ENCODE measurements at places on chromosomes 1 and 21.
A peak's percentile ranks its signal among the peaks of the same experiment; 100 is the strongest.

GRCh38 chr1:201649761-201650622 lies 111.1 kb downstream of the NAV1 start:
- peak; percentile 89 for DNase-seq

DNA sequence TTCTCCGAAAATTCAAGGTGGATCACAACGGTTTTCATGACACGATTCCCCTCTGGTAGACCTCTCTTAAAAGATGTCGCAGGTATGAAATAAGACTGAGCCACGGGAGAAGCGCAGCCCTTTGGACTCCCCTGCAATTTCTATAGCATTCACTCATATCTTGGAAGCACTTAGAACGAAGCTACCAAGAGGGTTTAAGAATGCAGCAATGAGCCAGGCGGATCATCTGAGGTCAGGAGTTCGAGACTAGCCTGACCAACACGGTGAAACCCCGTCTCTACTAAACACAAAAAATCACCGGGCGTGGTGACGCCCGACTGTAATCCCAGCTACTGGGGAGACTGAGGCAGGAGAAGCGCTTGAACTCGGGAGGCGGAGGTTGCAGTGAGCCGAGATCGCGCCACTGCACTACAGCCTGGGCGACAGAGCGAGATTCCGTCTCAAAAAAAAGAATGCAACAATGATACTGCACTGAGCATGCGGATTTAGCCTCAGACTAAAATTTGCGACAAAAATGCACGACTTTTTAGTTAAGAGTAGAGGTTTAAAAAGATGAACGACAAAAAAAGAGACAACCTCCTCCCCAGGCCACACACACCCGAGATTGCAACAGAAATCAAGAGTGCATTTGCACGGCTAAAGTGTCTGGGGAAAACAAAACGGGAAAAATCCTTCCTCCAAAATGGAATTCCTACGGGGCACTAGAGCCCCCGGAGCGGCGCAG lies 743 bp downstream of the TOMM20 start:
- no peak for DNase-seq

- no peak for DNase-seq
Measured at GRCh38 chr1:226696547-226696946, 42.5 kb downstream of the ITPKB start.

DNA sequence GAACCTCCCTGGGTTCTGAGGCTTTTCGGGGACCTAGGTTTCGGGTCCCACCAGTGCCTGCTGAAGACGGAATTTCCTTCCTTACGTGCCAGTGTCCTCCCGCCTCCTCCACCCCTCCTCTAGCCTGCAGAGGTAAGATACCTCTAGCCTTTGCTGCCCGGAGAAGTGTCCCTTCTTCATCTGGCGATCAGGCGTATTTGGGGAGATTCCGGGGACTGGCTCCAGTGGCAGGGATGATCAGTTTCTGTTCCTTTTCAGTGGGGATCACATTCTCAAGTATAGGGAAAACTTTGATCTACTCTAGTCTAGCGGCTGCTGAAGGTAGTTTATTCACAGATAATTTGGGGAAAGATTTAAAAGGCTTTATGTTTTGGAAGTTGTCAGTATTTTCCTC lies 674 bp downstream of the CEP350 start:
- no peak for DNase-seq

DNA sequence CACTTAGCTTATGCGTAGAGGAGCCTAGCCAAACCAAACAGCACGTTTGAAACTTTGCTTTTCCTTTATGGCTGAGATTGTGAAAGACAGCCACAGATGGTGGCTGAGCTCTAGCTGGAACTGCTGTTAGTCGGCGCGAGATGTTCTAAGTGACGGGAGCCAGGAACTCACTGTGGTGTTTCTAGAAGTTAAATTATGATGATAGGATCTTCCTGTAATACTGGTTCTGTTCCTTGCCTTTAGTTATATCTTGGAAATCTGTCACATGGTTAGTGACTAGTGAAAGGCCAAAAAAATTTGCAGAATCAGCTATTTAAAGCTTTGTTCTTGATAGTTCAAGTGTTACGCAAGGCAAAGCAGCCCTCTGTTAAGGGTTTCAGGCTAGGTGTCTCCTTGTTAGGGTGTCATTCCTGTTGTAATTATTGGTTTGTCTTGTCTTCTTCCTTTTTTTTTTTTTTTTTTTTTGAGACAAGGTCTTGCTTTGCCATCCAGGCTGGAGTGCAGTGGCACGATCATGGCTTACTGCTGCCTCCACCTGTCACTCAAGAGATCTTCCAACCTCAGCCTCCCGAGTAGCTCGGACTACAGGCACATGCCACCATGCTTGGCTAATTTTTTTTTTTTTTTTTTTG lies 22.6 kb downstream of the AK4 start:
- no peak for DNase-seq

- DNase-seq = no peak
Measured at GRCh38 chr1:36157115-36157903, 1.3 kb downstream of the MAP7D1 start.

DNA sequence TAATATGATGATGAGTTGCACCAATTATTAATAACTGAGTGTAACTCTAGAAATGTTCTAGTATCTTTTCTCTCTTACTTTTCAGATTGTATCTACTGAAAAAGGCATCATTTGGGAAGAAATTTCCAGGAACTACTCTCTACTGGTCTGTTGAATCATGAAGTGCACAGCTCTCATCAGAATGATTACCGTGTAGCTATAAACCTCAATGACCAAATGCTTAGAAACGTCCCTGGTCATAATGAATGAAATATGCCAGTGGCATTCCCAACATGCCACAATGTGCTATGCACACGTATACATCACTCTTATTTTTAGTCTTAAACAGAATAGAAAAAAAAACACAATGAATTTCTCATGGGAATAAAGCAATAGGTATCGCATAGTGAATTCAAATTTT lies 534.3 kb upstream of the OLFM3 start:
- no peak for DNase-seq

DNA sequence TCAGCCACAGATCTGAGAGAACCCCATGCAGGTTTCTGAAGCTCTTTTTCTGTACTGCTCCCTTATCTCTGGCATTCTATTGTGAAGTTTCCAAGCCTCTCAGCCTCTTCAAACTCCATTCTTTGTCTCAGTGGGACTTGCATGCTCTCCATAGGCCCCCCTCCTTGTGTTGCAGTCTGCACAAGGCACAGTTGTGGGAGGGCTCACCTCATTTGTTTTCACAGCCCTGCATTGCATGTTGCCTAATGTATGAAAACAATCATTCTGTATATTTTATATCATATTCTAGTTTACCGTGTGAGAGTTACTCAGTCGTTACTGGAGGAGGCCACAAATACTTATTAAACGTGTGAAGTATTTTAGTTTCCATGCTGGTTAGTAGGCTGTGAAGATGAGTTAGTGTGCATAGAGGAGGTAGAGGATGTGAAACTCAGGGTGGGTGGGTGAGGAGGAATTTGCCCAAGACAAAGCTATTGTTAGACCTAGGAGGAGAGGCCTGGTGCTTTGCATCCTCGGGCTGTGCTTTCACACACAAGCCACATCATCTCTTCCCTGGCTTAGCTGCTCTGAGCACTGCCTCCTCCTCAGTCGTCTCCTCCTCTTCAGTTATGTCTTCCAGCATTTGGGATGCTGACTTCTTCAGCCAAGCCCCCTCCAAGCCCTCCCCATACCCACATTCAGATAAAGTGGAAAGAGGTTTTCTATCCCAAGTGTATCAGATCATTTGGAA lies 7.8 kb upstream of the CHI3L2 start:
- no peak for DNase-seq

DNA sequence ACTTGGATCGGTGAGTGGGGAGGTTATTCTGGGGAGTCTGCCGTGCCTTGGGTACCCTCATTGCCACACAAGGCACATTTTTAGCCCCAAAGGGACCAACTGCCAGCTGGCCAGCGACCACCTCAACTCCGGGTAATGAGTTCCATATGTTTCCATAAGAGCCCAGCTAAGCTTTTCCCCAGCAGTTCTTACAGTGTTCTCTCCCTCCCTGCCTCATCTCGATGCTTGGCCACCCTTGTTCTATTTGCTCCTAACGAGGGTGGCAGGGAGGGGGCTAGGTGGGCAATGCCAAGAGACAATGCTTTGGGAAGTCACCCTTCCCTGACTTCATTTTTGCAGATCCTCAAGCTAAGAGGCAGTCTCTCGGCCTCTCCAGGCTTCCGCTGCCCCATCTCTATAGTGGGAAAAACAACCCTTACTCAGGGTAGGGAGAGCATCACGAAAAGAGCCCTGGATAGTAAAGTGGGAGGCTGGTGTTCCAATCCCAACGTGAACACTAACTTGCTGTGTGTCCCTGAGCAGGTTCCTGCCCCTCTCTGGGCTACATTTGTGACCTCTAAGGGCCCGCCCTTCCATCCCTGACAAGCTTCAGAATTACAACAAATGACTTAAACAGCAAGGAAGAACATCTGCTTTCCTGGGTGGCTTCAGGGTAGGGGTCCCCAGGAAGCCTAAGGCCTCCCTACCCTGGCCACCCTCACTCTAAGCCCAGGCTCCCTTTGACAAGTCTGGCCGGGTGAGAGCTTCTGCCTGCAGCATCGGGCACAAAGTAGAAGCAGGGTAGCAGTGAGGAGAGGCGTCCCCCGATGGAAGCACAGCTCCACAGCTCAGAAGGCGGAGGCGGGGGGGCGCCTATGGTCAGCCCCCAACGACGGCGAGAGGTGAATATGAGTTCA lies 5.8 kb downstream of the ID3 start:
- DNase-seq = no peak

GRCh38 chr21:22200378-22201092 lies 1202.3 kb downstream of the NCAM2 start:
- no peak for DNase-seq

DNA sequence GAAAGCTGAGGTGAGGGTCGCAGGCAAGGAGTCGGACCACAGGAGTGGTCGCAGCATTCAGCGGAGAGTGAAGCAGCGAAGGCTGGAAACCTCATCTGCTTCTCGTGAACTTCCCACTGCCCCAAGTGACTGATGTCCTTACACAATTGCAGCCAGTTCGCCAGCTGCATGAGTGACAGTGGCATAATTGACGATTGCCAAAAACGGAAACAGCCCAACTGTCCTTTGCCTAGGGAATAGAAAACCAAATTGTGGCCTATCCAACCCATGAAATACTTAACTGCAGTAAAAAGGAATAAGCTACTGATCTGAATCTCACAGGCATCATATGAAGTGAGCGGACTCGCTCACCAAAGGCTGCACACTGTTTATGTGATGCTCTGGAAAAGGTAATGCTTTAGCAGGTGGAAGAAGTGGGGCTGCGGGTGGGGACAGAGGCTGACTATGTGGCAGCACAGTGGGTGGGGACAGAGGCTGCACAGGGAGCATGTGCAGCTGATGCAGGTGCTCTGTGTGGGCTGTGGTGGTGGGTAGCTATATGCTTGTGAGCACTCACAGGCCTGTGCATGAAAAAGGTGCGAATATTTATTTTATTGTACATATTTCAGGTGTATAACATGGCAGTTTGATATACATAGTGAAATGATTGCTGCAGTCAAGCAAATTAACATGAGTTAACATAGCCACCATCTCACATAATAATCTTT lies 4.2 kb upstream of the NLRP3 start:
- DNase-seq = no peak

- no peak for DNase-seq
Measured at GRCh38 chr1:62276791-62277190, 42.4 kb downstream of the KANK4 start.

GRCh38 chr1:207703712-207704111 lies 48.1 kb upstream of the CD46 start:
- no peak for DNase-seq

DNA sequence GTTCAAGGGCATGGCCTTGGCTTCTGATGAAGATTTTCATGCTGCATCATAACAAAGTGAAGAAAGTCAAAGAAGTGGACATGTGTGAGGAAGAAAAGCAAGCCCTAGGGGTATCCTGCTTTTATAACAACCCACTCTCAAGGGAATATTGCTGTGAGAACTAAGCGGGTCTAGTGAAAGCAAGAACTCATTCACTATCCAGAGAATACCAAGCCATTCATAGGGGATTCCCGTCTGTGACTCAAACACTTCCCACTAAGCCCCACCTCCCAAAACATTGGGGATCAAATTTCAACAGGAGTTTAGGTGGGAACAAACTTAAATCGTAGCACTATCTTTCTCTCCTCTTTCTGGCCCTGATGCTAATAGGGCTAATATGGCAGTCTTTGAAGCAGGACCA lies 98.5 kb upstream of the CTTNBP2NL start:
- DNase-seq = no peak

DNA sequence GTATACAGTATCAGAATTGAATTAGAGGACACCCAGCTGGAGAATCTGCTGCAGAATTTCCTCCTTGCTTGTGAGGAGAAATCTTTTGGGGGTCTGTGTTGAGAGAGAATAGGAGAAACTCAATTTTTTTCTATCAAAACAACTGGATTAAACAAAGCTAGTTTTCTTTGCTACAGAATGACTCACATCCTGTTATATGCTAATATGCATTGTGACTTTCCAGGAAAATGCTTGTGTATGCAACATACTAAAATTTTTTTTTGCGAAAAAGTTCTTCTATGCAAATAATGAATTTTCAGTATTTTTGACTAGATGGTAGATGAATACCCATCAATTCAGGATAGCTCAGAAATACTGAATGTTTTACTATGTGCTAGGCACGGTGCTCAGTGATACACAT lies 2.2 kb downstream of the VAMP4 start:
- no peak for DNase-seq

GRCh38 chr21:45318146-45318555 lies 30.5 kb upstream of the POFUT2 start:
- peak; percentile 39 for DNase-seq

DNA sequence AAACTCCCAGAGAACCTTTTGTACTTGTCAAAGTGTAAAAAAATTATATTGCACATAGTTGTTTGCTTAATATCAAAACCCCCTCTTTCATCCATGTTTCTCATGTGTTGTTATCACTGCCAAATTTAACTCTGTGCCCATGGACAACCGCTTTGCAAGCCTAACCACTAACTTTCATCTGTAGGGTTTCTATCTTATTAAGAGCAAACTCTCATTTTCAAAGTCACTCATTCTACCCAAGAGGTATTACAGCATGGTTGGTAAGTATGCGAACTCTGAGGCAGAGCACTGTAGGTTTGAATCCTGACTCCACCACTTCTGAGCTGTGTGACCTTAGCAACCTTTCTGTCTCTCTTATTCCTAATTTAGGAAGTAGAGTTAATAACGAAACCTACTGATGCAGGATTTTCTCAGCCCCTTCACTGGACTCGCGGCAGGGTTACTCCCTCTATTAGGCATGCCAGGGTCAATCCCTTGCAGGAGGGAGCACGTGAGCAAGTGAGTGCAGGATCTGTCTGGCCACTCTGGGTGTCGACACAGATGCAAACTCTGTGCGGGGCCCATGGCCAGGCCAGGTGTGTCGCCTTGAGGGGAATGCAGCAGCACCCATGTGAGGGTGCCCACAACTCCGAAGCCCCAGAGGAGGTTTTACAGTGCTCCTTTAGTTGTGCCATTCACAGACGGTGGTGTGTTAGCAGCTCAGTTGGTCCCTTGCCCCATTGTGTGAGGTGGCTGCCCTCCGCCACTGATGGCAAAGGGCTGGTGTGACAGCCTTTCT lies 361.5 kb upstream of the ADGRL2 start:
- no peak for DNase-seq

Measured in RWPE2 (cell line).